Activated CD8-positive, alpha-beta memory T cell treated with anti-CD3 and anti-CD28 coated beads for 4 hours (primary cell): ENCODE measurements at places on chromosomes 16 and 17.

DNA sequence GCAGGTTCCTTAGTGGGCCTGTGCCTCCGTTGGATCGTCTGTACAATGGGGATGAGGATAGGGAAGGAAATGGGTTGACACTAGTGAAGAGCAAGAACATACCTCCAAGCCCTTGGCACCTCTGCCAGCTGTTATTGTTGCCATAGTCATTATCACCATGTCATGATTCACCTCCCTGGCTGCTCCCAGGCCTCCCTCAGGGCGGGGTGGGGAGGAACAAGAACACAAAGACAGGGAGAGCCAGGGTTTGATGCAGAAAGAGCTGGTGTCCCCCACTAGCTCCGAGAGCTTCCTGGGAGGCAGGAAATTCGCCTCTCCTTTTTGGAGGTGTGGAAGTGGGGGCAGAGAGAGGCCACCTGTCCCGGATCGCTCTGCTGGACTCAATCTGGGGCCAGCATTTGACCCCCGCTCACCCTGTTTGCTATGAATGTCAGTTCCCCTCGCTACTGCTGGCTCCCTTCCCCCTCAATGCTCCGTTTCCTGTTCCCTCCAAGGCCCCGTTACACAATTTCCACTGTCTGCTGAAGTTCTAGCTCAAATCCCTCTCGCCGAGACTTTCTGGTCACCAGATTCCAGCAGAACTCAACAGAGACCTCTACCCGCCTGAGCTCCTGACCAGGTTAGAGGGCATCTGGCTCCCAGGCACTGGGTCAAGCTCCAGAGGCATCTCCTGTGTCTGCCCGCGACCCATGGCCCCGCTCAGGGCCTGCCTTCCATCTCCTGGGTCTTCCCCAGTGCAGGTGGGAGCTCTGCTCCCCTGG lies 9.1 kb downstream of the TIMP2 start:
- DNase-seq: no peak

- DNase-seq: no peak
Measured at GRCh38 chr16:5560084-5560483, 462.5 kb upstream of the EEF2KMT start.

DNA sequence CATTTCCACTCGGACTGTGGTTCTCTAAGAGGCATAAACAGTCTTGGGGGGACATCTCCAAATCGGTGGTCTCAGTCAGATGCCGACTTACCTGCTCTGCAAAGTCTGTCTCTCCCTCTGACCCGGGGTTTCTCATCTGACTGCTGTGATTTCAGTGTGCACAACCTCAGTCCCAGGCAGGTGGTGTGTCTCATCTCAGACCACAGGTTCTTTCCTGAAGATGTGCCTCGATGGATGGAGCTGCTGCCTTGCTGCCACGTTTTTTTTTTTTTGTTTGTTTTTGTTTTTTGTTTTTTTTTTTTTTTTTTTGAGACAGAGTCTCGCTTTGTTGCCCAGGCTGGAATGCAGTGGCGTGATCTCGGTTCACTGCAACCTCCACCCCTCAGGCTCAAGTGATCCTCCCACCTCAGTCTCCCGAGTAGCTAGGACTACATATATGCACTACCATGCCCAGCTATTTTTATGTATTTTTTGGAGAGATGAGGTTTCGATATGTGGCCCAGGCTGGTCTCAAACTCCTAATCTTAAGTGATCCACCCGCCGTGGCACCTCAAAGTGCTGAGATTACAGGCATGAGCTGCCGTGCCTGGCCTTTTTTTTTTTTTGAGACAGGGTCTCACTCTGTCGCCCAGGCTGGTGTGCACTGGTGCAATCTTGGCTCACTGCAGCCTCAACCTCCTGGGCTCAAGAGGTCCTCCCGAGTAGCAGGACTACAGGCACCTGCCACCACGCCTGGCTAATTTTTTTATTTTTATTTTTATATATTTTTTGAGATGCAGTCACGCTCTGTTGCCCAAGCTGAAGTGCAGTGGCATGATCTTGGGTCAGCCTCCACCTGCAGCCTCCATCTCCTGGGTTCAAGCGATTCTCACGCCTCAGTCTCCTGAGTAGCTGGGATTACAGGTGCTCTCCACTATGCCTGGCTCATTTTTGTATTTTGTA lies 15.4 kb downstream of the SPIRE2 start:
- DNase-seq: no peak

GRCh38 chr17:20279631-20280030 lies 187.7 kb downstream of the LGALS9B start:
- DNase-seq: no peak

GRCh38 chr16:66188917-66189725 lies 177.4 kb upstream of the CDH5 start:
- no peak for DNase-seq

DNA sequence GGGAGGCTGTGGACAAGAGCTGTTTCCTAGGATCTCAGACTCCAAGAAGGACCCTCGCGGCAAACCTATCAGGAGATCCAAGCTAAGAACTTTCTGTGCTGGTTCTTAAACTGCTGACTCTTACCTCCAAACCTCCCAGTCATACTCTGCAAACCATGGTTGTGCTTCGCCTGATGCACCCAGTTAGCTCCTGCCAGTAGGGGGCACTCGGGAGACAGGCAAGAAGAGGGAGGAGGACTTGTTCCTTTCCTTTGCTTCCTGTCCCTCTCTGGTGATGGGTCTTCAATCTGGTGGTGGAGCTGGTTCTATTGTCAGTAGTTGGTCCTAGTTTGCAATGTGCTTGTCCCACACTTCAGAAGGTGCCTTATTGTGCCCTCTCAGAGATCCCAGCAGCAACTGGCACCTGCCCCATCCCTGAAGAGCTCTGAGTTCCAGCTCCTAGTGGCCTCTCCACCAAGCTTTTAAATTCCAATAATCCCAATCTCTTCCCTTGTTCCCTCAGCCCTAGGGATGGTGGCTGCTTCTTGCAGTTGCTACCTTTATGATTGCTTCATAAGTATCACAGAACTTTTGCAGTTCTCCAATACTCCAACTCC lies 113.5 kb upstream of the RPL38 start:
- no peak for DNase-seq

DNA sequence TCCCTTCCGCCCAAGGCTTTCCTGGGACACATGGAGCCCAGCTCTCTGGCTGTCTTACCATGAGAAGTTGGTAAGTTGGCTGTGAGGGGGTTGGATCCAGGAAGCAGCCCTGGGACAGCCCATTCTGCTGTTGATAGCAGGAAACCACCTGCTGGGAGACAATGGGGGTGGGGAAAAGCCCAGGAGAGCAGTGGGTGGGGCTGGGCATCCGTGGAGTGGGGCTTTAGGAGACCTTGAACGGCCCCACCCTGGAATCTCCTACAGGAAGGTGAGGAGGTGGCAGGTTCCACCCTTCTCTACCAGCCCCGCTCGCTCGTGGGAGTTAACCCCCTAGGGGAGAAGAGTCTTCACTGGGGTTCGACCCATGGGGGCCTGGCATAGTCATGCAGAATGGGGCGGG lies 5.8 kb downstream of the TMEM92 start:
- DNase-seq: no peak

- no peak for DNase-seq
Measured at GRCh38 chr17:31374503-31374902, 17.0 kb upstream of the RAB11FIP4 start.

DNA sequence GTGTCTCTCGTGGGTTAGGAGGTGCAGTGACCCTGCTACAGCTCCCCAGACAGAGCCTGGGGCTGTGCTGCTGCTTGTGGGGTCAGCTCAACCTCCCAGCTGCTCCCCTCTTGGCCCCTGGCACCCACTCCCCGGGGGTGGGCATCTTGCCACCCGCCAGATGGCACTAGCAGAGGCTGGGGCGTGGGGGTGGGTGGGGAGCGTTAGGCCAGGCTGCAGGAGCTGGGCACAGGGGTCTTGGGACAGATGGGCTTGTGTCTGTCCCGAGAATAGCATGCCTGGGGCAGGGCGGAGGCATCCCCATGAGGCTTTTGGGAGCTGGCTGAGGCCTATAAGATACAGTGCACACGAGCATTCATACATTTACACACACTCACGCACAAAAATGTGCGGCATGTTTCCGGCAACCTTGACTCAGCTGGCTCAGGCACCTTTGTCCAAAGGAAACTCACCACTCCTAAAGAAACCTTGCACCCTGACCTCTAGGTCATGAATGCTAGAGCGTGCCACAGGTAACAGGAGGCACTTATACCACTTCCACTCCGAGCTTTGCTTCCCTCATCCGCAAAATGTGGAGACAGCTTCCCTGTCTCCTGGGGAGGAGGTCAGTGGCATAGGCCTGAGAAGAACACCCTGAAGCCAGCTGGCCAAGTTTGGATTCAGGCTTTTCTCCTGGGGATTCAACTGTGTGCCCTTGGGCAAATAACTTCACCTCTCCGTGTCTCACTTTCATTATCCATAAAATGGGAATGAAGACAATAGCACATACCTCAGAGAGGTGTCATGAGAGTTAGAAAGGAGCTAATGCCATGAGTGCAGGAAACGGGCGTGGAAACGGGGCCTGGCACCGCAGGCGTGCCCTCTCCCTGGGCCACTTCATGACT lies 78.9 kb upstream of the LHX1 start:
- no peak for DNase-seq

- no peak for DNase-seq
Measured at GRCh38 chr17:5437721-5438317, 1.1 kb downstream of the C1QBP start.

- no peak for DNase-seq
Measured at GRCh38 chr17:20180661-20181060, 171.5 kb downstream of the SPECC1 start.

GRCh38 chr16:47144559-47144877 lies 773 bp upstream of the NETO2 start:
- DNase-seq: no peak

- DNase-seq: no peak
Measured at GRCh38 chr17:54339731-54340130, 517.0 kb downstream of the KIF2B start.

GRCh38 chr17:16273499-16273898 lies 56.5 kb downstream of the PIGL start:
- no peak for DNase-seq

- no peak for DNase-seq
Measured at GRCh38 chr17:44828919-44829522, 1.1 kb downstream of the GJC1 start.

DNA sequence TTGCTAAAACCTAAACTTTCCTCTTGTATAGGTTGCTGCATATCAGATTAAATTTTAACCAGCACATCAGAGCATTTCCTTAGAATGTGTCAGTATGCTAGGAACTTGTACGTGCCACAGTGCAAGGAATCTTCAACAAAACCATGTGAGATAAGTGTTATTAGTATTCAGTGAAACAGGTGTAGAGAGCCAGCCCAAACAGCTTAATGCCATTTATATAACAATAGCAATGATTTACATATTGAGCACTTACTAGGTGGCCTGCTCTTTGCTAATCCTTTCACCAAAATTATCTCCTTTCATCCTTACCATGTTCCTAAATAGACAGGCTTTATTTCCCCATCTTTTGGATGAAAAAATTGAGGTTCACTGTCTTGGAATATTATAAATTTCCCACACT lies 485.7 kb downstream of the HS3ST4 start:
- no peak for DNase-seq

- no peak for DNase-seq
Measured at GRCh38 chr17:55174133-55174532, 90.6 kb upstream of the HLF start.

- DNase-seq: no peak
Measured at GRCh38 chr16:86375851-86376250, 134.5 kb upstream of the FOXF1 start.

DNA sequence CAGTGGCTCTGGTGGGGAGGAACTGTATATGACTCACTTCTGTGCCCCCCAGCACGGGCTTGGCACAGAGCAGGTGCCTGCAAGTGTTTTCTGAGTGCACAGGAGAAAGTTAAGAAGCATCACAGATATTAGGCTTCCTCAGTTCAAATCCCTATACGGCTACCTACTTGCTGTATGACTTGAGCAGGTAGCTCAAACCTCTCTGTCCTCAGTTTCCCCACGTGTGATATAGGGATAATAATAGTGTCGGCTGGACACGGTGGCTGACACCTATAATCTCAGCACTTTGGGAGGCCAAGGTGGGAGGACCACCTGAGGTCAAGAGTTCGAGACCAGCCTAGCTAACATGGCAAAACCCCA lies 95.7 kb downstream of the C16orf78 start:
- no peak for DNase-seq

- DNase-seq: no peak
Measured at GRCh38 chr17:80771612-80772005, 220.0 kb upstream of the CHMP6 start.
